ENCODE measurements at places on chromosomes 7 and 10.

GRCh38 chr7:13850185-13850752 lies 139.2 kb downstream of the ETV1 start:
- DNase-seq: peak; percentile 77

DNA sequence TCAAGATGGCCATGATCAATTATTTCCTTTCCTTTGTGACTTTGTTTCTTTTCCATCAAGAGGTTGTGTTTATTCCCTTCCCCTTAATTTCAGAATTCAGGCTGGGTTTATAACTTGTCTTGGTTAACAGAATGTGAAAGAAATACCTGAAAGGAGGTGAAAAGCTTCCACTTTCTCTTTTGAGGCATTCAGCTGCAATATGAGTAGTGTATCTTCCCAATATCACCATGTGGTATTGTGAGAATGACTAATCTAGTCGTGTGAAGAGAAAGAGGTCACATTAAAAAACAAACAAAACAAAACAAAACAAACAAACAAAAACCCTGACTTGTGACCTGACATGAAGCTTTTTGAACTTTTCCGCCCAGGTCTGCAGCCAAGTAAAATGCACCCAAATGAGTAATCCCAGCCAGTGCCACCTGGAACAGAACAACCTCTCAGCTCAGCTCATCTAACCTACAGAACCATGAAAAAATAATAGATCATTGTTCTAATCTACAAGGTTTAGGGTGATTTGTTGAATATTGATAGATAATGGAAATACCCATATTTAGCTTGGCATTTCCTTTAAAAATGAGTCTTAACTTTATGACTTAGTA lies 70.8 kb upstream of the TEX47 start:
- no peak for DNase-seq

DNA sequence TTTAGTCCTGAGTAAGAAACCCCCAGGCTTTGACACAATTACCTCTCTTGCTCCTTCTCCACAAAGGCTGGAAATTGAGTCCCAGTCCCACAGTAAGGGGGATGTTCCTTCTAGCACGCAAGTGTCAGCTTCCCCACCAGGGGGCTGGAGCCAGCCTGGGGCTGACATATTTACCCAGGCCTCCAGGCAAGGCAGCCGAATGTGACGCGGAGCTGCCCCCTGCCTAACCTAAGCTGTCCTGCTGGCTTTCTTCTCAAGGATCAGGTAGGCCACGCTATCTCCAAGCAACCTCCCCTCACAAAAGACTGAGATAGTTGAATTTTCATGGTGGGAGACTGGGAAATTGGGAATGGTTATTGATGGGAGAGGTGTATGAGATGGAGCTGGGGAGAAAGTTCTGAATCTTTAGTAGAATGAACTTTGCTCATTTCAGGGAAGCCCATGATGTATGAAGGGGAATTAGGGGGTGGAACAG lies 19.2 kb upstream of the BMPER start:
- DNase-seq: no peak

GRCh38 chr10:128064108-128064969 lies 61.9 kb downstream of the MKI67 start:
- peak; percentile 86 for DNase-seq

DNA sequence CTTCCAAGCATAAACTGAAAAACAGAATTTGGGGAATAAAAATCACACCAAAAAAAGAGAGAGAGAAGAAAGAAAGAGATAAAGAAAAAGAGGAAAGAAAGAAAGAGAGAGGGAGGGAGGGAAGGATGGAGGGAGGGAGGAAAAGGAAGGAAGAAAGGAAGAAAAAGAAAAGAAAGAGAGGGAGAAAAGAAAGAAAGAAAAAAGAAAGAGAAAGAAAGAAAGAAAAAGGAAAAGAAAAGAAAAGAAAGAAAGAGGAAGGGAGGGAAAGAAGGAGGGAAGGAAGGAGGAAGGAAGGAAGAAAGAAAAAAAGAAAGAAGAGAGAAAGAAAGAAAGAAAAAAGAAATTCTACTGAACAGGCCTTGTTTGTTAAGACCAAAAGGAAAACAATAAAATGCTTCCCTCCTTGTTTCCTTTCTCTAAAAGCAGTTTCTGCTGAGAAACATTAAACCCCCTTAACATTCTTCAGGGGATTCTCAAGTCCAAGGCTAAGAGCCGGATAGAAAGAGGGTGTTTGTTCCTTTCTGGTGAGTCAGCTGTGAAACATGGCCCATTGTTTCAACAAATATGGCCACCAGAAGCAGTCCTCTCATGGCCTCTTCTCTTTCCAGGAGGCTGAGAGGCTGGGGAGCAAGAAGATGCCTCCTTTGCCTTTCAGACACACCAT lies 46.9 kb upstream of the GPAM start:
- DNase-seq: no peak

Data from T-helper 1 cell (primary cell).